ENCODE measurements at places on chromosomes 7 and 10.

DNA sequence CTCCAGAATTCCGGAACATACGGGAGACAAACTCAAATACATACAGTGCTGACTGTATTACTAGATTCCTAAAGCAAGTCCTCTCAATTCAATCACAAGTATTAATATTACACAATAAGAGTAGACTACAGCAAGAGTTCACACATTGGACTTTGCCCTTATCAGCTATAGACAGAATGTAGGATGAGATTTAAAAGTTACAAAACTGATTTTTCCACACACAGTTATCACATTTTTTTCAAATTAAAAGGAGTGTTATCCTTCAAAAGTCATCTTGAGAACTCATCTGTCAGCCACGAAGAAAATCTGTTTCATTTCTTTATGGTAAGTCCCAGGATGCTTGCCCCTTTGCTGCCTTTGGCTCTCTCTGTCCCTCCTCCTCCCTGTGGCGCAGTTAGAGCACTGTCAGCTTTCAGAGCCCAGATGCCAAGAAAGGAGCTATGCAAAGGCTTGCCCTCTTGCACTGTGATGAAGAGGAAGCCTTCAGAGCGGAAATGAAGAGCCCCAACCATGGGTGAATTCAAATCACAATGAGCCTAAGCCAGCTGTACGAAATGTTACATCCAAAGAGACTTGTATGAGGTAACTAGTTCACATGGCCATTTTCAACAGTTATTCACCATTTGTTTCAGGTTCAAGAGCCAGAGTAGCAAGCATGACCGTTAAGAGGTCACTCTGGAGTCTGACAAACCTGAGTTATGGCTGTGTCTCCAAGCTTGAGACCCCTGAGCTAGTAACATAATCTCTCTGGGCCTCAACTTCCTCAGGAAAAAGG lies 10.7 kb downstream of the NCOA4 start:
- DNase-seq: no peak

DNA sequence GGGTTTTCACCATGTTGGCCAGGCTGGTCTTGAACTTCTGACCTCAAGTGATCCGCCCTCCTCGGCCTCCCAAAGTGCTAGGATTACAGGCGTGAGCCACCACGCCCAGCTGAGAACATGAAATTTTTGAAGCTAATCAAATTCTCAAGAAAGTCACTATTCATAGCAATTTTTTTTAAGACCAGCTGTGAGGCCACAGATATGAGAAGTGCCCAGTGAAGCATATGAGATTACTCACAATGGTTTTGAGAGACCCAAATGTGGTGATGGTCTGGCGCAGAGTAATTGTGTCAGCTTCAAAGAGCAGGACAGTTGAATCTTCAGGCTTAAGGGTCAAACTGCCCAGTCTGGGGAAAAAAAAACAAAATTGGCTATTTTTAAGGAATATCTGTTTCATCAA lies 16.2 kb downstream of the NCOA4 start:
- no peak for DNase-seq

DNA sequence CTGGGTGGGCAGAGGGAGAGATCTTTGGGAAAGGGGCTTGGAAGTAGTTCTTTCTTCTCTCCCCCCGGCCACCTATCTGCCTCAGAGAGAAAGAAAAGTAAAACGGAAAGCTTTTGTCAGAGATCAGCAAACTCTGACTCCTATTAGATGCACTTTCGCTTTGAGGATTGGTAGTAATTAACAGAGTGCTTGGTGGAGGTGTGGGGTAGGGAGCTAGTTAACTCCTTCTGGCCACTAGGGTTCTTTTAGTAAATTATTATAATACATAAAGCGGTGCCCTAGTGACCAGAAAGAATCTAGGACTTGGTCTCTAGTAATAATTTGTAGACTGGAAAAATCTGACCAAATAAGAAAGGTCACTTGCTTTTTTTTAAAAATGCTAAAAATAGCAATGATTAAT lies 54.6 kb downstream of the CPVL start:
- DNase-seq: peak; percentile 82

GRCh38 chr10:99758211-99758891 lies 24.1 kb upstream of the ABCC2 start:
- DNase-seq: no peak

- peak; percentile 75 for DNase-seq
These were observed 32.8 kb downstream of the SLC16A12 start for GRCh38 chr10:89502549-89502948.

DNA sequence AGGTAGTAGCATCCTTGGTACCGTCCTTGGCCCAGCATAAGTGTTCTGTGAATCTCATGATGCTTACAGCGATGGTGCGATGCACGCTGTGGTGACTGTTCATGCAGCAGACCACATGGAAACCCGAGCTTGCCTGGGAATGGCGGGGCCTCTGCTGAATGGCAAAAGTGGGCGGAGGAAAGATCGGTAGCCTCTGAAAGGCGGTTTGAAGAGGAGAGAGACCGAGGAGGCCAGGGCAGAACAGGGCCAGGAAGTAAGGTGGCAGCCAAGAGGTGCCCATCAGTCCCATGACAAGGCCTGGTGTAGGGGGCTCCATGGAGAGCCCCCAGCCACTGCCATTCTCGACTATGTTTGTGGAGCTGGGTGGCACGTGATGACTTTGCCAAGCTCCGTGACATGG lies 33.2 kb upstream of the CNPY1 start:
- DNase-seq: no peak

DNA sequence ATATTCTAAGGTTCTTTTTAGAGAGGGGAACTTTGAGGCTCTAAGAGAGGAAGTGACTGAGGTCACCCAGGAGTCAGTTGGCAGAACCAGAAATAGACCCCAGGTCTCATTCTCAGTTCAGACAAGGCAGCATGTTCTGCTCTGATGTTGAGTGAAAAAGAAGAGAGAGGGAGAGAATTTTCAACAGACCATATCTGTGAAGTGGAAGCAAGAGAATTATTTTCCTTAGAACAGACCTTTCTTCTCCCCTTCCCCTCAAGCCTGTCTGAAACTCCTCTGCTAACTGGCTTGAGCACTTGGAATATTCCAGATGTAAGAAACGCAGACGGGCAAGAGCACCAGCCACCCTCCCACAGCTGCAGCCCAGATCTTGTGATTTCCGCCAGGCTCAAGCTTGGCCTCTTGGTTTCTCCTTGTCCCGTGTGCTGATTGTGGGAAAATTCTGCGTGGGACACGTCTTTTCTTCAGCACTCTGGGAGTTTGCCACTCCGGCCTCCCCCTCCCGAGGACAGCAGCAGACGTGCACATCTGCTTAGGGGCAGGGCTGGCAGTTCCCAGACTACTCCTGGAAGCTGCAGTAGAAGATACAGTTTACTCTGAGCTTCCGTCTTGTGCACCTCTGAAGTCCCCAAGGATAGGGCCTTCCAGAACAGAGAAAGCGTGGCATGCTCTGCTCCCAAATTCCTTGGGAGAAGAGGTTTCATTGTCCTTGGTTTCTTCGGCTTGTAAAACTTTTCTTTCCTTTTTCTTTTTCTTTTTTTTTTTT lies 22.7 kb upstream of the IKZF1 start:
- DNase-seq: no peak

- DNase-seq: no peak
These were observed 28.8 kb upstream of the HECTD2 start for GRCh38 chr10:91381257-91381891.

GRCh38 chr7:1512781-1513656 lies 8.8 kb upstream of the INTS1 start:
- no peak for DNase-seq

- no peak for DNase-seq
These were observed 52.1 kb upstream of the OIT3 start for GRCh38 chr10:72841487-72841886.

- DNase-seq: peak; percentile 52
These were observed 2.3 kb downstream of the KLF6 start for GRCh38 chr10:3782451-3783315.

DNA sequence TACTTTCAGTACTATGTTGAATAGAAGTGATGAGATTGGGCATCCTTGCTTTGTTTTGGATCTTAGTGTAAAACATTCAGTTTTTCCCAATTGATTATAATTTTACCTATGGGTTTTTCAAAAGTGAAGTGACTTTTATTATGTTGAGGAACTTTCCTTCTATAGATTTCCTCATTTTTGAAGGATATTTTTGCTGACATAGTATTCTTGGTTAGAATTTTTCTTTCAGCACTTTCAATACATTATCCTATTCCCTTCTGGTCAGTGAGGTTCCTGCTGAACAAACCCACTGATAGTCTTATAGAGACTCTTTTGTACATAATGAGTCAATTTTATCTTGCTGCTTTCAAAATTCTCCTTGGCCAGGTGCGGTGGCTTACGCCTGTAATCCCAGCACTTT lies 297.2 kb downstream of the SUGCT start:
- DNase-seq: no peak

DNA sequence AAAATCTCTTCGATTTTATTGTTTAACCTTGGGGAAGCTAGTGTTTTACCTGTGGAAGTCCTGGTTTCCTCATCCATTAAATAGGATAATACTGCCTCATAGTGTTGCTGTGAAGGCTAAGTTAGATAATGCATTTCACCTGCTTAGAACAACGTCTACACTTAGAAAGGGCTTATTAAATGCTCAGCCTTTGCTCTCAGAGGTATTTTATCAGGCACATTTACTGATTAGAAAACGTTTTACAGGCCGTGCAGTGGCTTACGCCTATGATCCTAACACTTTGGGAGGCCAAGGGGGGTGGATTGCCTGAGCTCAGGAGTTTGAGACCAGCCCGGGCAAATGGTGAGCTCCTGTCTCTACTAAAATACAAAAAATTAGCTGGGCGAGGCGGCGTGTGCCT lies 144.4 kb downstream of the INSYN2A start:
- no peak for DNase-seq

- peak; percentile 71 for DNase-seq
These were observed 58.4 kb downstream of the DNAJC12 start for GRCh38 chr10:67779465-67780203.

GRCh38 chr7:83109352-83109751 lies 53.3 kb downstream of the PCLO start:
- peak; percentile 15 for DNase-seq

DNA sequence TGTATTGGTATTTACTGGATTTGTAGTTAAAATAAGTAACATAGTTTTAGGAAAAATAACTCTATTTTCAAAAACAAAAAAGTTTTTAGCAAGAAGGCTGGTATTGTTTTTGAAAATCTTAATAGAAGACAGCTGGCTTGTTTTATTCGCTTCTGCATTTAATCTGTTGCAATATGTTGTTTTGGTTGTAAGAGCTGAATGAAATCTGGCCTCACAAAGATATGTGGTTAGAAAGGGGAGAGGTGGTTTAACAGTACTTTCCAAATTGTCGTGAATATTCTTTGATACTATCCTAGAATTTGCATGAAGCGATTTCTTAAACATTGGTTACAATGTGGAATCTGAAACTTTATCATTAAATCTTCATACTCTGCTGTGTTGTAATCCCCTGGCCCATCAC lies 355.9 kb upstream of the FZD8 start:
- DNase-seq: no peak

DNA sequence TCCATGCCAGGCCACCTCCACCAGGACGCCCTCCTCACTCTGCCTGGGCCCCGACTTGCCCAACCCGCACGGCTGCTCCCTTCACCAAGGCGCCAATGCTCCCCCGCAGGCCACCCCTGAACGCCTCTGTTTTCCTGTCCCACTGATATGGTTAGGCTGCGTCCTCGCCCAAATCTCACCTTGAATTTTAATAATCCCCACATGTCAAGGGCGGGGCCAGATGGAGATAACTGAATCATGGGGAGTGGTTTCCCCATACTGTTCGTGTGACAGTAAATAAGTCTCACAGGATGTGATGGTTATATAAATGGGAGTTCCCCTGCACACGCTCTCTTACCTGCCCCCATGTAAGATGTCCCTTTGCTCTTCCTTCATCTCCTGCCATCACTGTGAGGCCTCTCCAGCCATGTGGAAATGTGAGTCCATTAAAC lies 29.8 kb downstream of the RSU1 start:
- DNase-seq: no peak

- DNase-seq: no peak
These were observed 36.9 kb upstream of the KDM7A start for GRCh38 chr7:140213684-140214074.

- DNase-seq: no peak
These were observed 365.1 kb upstream of the MTPN start for GRCh38 chr7:136342251-136342650.

- DNase-seq: no peak
These were observed 18.7 kb downstream of the LCOR start for GRCh38 chr10:96850825-96851224.

- peak; percentile 32 for DNase-seq
These were observed 60.4 kb downstream of the TPST1 start for GRCh38 chr7:66265566-66265965.

DNA sequence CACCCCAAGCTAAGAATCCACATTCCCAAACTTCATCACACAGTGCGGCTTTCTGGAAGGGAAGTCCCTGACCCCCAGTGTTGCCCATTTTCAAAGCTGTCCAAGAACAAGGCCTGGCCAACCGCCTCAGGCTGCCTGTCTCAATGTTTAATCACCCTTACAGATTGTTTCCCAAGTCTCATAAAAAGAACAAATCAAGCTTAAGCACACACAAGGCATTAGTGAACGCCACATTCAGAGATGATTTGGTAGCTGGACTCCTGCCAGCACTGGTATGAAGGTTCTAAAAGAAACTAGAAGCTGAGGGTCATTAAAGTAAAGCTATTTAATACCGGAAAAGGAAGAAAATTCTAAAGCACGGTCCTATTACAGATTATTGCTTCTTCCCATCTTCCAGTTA lies 35.6 kb downstream of the C10orf90 start:
- no peak for DNase-seq

DNA sequence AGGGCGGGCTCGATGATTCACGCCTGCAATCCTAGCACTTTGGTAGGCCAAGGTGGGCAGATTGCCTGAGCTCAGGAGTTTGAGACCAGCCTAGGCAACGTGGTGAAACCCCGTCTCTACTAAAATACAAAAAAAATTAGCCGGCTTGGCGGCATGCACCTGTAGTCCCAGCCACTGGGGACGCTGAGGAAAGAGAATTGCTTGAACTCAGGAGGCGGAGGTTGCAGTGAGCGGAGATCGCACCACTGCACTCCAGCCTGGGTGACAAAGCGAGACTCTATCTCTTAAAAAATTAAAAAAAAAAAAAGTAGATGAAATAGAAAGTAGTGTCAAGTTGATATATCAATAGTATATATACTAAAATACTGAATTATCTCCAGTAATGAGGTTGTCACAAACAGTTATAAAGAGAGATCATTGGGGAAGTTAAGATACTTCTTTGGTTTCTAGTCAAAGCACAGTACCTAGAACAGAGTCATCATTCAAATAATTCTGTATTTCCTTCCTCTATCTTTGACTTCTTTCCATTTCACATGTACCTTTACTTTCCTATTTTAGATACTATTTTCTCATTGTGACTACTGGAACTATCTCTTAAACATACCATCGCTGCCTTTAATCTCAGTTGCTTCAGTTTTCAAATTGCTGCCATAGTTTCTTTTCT lies 491.7 kb downstream of the GRM8 start:
- DNase-seq: no peak

- no peak for DNase-seq
These were observed 32.1 kb downstream of the EN2 start for GRCh38 chr7:155489862-155490696.

Measured in NCI-H69 (cell line).